ENCODE measurements at places on chromosomes 6 and 20. TPM values are rescaled to one million over a fixed set of nuclear protein-coding genes. Genes with fewer than 3 reads are reported as not detected.

Gene ZHX3
- 16.5 TPM for polyA plus RNA-seq

Gene KHDC1L
- 0.10 TPM for polyA plus RNA-seq

DNA sequence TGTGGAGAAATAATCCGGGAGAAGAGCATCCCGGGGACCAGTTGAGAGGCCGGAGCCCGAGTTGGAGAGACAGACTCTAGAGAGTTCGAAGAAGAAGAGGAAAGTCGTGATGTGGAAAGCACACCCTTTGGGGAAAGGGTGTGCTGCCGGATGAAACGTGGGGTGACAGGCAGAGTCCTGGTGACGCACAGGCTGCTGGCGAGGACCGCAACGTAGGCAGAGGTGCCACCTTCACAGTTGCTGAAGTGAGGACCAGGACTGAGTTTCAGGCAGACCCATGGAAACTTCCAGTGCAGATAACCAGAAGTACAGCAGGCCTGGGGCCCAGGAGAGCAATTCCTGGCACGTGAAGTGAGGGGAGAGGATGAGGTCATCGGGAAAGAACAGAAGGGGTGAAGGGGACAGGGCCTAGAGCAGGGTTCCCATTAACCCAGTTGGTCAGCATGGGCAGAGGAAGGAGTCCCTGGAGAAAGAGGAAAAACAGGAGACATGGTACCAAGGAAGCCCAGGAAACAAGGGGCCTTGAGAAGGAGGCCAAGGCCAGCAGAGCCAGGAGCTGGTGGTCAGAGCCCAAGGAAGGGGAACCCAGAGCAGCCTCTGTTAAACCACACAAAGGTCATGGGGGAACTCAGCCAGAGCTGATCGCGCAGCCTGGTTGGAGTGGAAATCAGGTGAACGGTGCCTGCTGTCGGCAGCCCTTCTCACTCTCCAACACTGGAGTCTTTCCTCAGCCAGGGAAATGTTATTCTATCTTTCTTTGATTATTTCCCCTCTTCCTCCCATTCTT, 84.1 kb downstream of the PRND start:
- H3K27ac ChIP-seq, result no peak overlapping the region
- no peaks in the 10 kb centered on the region for H3K36me3 ChIP-seq
- H3K4me3 ChIP-seq, result no peak overlapping the region
- H3K27me3 ChIP-seq, result peaks cover 36% of the 10 kb centered on the region

GRCh38 chr6:157763129-157763903, 59.7 kb upstream of the SNX9 start:
- H3K27me3 ChIP-seq, result no peaks in the 10 kb centered on the region
- H3K4me3 ChIP-seq, result peak overlapping the region; percentile 34
- no peaks in the 10 kb centered on the region for H3K36me3 ChIP-seq
- peaks cover 44% of the 10 kb centered on the region for H3K4me1 ChIP-seq

- DNase-seq, result no peak
- no peak overlapping the region for H3K4me3 ChIP-seq
- no peaks in the 10 kb centered on the region for H3K27me3 ChIP-seq
- no peaks in the 10 kb centered on the region for H3K4me1 ChIP-seq
These were observed 113.7 kb downstream of the PHACTR3 start for GRCh38 chr20:59718071-59718470.

DNA sequence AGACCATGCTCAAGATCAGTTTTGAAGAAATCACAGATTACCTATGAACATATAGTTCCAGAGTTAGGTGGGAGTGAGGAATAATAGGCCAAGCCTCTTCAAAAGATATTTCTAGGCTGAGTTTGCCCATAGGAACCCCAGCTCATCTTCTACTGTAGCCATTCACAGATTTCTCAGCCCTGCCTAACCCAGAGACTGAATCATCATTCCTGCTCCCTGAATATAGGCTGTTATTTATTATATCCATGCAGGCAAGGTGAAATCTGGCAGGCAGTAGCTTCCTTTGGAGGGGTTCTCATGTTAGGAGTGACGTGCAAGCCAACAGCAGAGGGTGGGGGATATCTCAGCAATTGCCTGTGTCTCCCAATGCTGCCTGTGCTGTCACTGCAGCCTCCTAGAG, 25.6 kb upstream of the ADGRF4 start:
- no peak overlapping the region for H3K4me3 ChIP-seq
- no peaks in the 10 kb centered on the region for H3K27me3 ChIP-seq
- peaks cover 24% of the 10 kb centered on the region for H3K4me1 ChIP-seq
- no peaks in the 10 kb centered on the region for H3K36me3 ChIP-seq
- no peak overlapping the region for H3K27ac ChIP-seq

Data from keratinocyte (primary cell).